COLO829 (cell line): ENCODE measurements at places on chromosomes 6 and 20.

GRCh38 chr6:140806431-140806830, 1326.3 kb upstream of the GJE1 start:
- DNase-seq: no peak

- no peak for DNase-seq
Measured at GRCh38 chr6:26333476-26334297, 31.3 kb upstream of the BTN3A2 start.

DNA sequence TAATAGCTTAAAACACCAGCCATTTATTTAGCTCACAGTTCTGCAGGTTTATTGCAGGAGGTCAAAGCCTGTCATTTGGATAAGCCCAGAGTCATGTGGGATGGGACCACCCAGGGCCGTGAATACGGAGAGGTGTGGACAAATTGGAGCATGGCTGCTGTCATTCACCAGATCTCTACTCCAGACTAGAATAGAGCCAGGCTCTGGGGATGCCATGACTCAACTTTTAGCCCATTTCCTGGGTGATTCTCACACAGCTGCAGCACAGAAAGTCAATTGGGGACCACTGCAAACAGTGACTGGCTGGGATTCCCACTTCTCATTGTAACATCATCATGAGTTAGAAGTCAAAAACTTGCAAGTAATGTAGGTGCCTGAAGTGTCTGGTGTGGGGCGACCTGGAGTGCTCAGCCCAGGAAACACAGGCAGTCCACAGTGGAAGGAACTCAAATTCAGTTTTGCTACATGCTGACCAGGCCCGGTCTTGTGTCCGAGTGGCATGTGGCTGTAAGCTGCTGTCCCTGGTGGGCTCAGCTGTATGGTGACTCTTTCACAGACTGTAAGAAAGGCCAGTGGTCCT, 174.3 kb downstream of the SCP2D1 start:
- no peak for DNase-seq

- DNase-seq: no peak
Measured at GRCh38 chr6:21935561-21936028, 342.0 kb downstream of the SOX4 start.

GRCh38 chr20:43243672-43244269, 54.1 kb upstream of the PTPRT start:
- DNase-seq: peak; percentile 36

GRCh38 chr20:25042531-25043498, 15.1 kb downstream of the ACSS1 start:
- no peak for DNase-seq

GRCh38 chr20:63328026-63328700, 33.0 kb downstream of the CHRNA4 start:
- DNase-seq: no peak

DNA sequence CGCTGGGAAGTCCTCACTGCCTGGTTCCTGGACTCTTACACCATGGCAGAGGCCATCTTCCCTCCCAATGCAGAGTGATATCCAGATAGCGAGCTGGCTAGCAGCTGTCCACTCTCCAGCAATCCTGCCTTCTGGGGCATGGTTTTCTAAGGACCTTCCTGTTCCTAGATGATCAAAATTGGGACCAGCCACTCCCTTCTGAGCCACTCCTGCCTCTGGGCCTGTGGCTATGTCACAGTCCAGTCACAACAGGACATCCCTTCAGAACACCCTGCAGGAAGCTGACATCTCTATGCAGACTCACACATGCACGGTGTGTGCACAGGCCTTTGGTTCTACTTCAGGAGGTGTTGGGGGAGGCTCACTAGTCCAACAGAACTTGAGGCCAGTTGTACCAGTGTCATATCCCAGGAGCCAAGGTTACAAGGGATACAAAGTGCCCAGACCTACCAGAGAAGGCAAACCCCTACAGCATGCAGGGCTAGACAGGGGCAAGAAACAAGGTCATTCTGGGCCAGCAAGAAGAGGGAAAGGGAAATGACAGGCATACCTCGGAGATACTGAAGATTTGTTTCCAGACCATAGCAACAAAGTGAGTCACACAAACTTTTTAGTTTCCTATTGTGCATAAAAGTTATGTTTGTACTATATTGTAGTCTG, 2.7 kb upstream of the MCCD1 start:
- no peak for DNase-seq

DNA sequence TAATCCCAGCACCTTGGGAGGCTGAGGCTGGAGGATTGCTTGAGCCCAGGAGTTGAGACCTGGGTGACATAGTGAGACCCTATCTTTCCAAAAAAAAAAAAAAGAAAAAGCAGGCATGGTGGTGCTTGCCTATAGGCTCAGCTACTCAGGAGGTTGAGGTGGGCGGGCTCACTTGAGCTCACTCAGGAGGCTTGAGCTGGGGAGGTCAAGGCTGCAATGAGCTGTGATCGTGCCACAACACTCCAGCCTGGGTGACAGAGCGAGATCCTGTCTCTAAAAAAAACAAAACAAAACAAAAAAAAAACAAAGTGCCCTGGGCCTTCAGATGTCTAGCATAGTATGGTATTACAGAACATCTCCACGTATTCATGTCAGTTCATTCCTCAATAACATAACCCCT, 42.9 kb downstream of the ZFAND3 start:
- no peak for DNase-seq

GRCh38 chr6:128499079-128499731, 21.2 kb downstream of the PTPRK start:
- DNase-seq: no peak

DNA sequence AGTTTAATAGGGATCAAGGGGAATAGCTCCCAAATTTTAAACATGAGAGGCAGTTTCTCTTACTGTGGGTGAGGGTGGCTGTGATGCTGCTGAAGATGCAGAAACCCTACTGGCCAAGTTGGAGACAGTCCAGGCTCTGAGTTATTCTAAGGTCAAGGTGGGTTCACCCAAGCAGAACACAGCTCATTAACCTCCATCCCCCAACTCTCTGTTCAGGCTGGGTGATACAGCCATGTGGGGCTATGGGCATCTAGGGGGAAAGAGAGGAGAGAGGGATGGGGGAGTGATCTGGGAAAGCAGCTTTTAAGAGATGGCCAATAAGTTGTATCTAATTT, 18.9 kb upstream of the TRAM2 start:
- no peak for DNase-seq

- no peak for DNase-seq
Measured at GRCh38 chr6:74939151-74939708, 266.6 kb downstream of the COL12A1 start.
